Activated CD4-positive, alpha-beta T cell treated with anti-CD3 and anti-CD28 coated beads for 4 hours (primary cell): ENCODE measurements at places on chromosomes 4 and X.

DNA sequence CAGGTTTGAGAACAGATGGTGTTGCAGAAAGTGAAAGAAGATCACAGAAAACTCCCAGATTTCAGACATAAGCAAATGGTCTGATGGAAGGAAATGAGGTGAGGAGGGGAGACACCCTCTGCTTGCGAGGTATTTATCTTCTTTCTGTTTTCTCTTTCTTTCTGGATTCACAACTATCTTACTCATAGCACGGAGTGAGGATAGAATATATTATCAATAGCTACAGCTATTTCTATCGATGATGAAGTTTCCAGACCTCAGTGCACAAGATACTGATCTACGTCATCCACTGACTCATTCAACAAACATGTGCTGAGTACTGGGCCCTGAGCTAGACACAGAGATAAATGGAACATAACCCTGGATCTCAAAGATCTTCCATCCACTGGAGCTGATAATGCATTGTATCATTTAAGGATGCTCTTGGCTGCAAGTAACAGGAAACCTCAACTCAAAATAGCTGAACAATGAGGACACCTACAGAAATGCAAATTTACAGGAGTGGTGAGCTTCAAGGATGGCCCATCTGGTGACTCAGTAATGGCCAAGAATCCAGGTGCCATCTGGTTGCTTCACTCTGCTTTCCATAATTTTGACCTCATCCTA is 21.2 kb downstream of the SLC2A9 start:
- no peak for DNase-seq

DNA sequence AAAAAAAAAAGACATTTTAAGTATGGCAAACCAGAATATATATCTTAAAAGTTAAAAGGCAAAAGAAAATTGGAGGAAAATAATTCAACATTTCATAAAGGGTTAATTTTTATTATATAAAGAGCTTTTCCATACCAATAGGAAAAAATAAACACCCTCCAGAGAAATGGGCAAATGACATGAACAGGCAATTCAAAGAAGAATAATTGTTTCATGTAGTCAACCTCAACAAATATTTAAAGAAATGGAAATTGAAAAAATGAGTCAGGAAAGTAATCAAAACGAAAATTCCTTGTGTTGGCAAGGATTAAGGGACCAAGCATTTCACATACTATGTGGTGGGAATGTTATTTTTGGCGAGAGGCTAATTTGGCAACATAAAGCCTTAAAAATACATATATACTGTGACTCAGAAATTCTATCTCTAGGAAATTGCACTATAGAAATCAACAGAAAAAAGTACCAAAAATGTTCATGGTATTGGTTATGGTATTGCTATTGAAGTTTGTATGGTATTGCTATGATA is 87.6 kb downstream of the HAUS3 start:
- no peak for DNase-seq

- no peak for DNase-seq
Measured at GRCh38 chr4:101141855-101142254, 205.5 kb downstream of the PPP3CA start.

GRCh38 chr4:102696758-102697157 is 64.0 kb downstream of the MANBA start:
- DNase-seq: no peak

GRCh38 chr4:25310066-25310802 is 2.3 kb upstream of the ZCCHC4 start:
- no peak for DNase-seq

- DNase-seq: no peak
Measured at GRCh38 chr4:38730493-38730829, 52.3 kb downstream of the TLR10 start.

- no peak for DNase-seq
Measured at GRCh38 chrX:94045724-94046123, 371.7 kb downstream of the FAM133A start.

DNA sequence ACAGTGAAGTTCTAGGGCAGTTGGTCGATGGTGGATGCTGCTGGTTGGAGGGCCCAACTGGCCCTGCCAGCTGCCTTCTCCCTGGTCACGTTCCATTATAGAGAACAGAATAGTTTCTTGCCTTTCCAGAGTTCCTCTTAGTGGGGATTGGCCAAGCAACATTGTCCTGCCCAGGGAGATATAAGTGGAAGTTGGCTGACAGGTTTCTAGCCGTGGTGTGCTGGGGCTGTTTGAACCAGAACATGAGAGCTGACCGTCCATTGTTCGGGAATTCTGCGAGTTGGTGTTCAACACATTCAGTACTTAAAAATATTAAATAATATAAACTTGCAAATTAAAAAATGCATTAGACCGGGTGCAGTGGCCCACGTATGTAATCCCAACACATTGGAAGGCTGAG is 3.5 kb upstream of the AFAP1 start:
- DNase-seq: no peak
